ENCODE measurements at places on chromosomes 1 and 21.

DNA sequence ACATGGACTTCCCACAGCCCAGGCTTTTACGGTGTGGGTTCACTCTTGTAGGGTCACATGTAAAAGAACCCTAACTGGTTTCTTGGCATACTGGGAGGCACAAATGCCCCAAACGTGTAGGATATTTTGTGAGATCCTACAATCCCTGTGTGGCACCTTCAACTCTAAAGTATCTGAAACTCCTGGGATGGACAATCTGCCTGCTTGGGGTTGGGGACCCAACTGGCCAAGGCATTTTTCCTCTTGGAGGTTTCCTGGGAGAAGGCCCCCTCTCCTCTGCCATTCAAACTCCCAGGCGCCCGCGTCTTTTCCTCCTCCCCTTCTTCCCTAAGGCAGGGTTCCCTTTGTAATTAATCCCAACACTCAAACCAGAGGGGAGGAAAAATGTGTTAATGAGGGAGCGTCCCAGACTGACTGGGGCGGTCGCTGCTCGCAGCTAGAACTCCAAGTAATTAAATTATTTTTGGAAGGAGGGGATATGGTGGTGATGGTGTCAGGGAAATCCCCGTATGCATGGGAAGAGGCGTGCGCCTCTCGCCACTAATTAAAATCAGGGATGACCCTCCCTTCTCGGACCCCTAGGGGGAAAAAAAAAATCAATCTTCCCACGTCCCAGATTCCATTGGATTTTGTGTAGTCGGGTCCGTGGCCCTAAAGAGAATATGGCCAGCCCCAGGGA is 681 bp upstream of the VANGL2 start:
- no peak for DNase-seq

DNA sequence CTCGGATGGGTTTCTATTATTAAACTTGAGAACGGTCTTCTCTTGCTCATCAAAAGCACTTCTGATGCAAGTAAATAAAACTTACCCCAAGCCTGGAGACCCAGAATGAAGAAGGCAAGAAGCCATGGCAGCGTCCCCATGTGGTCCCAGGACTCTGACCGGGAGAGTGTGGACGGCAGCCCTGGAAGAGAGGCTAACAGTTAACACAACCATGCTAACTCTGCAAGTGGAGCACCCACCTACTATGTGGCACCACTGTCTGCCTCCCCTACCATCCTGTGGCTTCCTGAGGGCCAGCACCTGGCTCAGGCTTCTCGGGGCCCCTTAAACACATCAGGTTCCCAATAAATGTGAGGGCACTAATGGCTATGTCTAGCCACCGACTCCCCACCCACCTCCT is 2.2 kb downstream of the PGLYRP3 start:
- DNase-seq = no peak

GRCh38 chr21:45698493-45699184 is 55.1 kb downstream of the PCBP3 start:
- no peak for DNase-seq

DNA sequence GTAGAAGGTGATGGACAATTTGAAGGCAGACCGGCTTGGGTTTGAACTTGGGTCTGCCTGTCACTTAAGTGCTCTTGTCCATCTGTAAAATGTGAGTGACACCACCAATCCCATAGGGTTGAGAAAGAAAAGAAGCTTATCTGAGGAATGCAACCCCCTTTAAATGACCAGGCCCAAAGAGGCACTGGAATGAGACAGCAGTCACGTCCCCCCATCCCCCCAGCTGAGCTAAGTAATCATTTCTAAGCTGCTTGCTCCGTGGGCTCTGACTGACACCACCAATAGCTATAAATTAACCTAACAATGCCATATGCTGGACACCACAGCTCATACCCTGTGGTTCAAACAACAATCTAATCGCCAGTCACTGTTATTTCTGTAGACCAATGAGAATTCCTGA is 15.1 kb downstream of the LCA5L start:
- no peak for DNase-seq

DNA sequence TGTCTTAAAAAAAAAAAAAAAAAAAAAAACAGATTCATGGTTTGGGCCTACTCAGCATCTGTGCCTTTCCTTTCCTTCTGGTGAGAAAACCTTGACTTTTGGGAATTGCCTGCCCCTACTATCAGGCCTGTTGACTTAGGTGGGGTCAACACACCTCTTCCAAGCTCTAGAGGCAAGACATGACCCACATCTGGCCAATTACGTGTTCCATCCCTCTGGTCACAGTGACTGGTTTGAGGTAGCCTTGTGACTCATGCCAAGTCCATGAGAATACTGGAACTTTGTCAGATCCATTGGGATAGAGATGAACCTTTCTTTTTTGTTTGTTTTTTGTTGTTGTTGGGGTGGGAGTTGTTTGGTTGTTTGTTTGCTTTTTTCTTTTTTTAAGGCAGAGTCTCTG is 37.3 kb upstream of the KHDRBS1 start:
- no peak for DNase-seq

Data from H9 (cell line).